ENCODE measurements at places on chromosomes 4 and X. TPM values are rescaled to one million over a fixed set of nuclear protein-coding genes. Genes with fewer than 3 reads are reported as not detected.

RBM3 gene
- total RNA-seq, result 182 TPM

NPNT gene
- total RNA-seq, result not detected

CCDC158 gene
- not detected for total RNA-seq

GAGE1 gene
- not detected for total RNA-seq

CXorf38 gene
- total RNA-seq, result 22.8 TPM

PABPC4L gene
- not detected for total RNA-seq

TIGD4 gene
- 0.35 TPM for total RNA-seq

DNA sequence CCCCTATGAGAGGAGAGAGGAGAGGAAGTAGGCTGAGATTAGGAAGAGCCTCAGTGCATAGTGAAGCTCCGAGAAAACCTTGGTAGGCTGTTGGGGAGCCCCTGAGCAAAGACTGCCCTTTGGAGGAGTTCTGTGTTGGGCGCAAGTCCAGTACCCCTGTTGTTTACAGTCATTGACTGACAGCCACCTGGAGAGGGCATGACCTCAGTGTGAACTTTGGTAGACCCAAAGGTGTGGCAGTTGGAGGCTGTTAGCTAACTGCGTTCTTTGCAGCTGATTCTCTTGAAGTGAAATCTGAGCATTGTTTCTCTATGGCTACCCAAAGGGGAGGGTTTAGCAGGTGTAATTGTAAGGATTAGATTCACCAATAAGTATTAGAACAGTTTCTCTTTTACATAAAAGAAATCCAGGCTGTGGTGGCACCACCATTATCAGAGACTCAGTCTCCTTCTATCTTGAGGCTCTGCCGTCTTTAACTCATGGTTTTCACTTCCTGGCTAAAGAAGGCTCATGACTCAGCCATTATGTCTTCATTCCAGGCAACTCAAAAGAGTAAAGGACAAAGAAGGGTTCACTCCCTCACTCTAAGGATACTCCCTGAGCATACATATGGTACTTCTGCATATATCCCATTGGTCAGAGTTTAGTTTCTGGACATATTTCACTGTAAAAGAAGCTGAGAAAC lies 33.4 kb downstream of the ANXA3 start:
- no peak overlapping the region for H3K27ac ChIP-seq
- H3K4me3 ChIP-seq, result no peak overlapping the region
- DNase-seq, result no peak
- peaks cover 16% of the 10 kb centered on the region for H3K27me3 ChIP-seq
- H3K4me1 ChIP-seq, result no peaks in the 10 kb centered on the region

DNA sequence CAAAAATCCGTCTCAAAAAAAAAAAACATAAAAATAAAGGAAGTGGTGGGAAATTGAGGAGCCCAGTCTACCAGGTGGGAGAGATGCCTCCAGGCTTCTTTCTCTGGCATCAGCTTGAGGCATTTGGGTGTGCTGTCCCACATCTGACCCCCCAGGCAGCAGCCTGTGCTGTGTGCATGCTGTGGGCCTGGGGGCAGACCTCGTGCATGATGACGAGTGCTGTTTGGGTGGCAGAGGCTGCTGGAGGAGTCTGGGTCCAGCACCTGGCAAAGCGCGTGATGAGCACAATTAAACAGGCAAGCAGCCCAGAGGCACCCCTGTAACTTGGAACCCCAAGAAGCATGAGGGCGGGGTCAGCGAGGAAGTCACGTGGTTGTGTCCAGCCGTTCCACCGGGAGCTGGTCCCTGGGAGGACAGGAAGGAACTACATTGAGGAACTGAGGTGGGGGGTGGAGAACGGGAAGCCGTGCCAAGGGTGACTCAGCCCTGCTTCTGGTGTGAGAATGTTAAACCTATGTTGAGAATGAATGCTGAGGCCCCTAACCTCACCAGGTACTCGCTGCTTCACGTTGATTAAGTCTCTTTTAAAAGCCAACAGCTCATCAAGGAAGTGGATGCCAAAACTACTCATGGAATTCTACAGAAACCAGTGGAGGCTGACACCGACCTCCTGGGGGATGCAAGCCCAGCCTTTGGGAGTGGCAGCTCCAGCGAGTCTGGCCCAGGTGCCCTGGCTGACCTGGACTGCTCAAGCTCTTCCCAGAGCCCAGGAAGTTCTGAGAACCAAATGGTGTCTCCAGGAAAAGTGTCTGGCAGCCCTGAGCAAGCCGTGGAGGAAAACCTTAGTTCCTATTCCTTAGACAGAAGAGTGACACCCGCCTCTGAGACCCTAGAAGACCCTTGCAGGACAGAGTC lies 6.1 kb downstream of the TACC3 start:
- peaks cover 81% of the 10 kb centered on the region for H3K4me1 ChIP-seq
- H3K4me3 ChIP-seq, result no peak overlapping the region
- H3K36me3 ChIP-seq, result peaks cover 91% of the 10 kb centered on the region
- DNase-seq, result no peak

DNA sequence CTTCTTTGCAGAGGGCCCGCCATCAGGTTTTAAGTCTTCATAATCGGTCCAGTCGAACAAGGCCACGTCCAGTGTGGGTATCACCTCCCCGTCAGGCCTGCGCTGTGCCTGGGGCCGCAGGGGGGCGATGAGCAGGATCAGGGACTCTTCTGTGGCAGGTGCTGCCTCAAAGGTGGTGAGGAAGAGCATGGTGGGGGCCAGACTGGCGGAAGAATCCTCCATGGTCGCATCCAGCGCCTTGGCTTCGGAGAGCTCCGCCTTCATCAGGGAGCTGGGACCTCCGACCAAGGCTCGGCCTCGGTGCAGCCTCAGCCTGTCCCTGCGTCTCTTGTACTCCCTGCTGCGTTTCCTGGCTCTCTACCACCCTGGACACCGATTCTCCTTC lies 17.5 kb downstream of the FAM9A start:
- no peak overlapping the region for H3K27ac ChIP-seq
- no peak for DNase-seq
- no peaks in the 10 kb centered on the region for H3K4me1 ChIP-seq
- H3K36me3 ChIP-seq, result no peaks in the 10 kb centered on the region
- no peaks in the 10 kb centered on the region for H3K27me3 ChIP-seq

DNA sequence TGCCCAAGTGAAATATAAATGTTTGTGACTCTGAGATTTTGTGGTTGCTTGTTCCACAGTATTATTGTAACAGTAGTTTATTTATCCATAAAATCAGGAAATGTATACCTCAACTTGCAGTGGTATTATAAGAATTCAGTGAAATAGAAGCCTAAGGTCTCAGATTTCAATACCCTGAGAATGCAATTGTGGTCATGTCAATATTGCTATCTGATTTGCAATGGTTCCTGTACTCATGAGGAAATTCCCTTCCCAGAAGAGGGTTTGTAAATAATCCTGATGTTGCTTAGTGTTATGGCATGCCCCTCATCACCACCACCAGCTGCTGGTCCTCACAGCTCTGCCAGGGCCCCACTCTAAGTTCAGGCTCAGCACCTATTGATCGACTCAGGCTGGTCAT lies 67.8 kb downstream of the SLC34A2 start:
- H3K36me3 ChIP-seq, result no peaks in the 10 kb centered on the region
- no peaks in the 10 kb centered on the region for H3K27me3 ChIP-seq
- no peak for DNase-seq
- H3K27ac ChIP-seq, result no peak overlapping the region
- H3K4me1 ChIP-seq, result no peaks in the 10 kb centered on the region
- no peak overlapping the region for H3K4me3 ChIP-seq

GRCh38 chr4:29336861-29337260 lies 1383.3 kb upstream of the PCDH7 start:
- H3K27ac ChIP-seq, result no peak overlapping the region
- H3K27me3 ChIP-seq, result no peaks in the 10 kb centered on the region
- no peak for DNase-seq
- no peaks in the 10 kb centered on the region for H3K4me1 ChIP-seq
- no peaks in the 10 kb centered on the region for H3K36me3 ChIP-seq

GRCh38 chr4:185597532-185598188 lies 62.4 kb upstream of the PDLIM3 start:
- H3K4me1 ChIP-seq, result no peaks in the 10 kb centered on the region
- H3K36me3 ChIP-seq, result no peaks in the 10 kb centered on the region
- no peak overlapping the region for H3K27ac ChIP-seq
- no peak overlapping the region for H3K4me3 ChIP-seq
- peak; percentile 65 for DNase-seq
- H3K27me3 ChIP-seq, result peaks cover 31% of the 10 kb centered on the region

DNA sequence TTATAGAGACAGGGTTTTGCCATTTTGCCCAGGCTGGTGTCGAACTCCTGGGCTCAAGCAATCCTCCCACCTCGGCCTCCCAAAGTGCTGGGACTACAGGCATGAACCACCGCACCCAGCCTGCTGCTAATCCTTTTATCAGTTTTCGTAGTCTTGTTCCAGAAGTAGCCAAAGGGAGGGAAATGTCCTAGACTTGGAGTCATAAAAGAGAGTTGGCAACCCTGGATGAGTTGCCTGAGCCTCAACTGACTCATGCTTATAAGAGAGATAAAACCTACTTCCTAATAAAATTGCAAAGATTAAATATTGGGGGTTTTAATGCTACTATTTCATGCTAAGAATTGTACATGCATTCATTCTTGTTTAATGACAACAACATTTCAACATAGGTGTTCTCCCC lies 44.3 kb downstream of the CD40LG start:
- H3K4me3 ChIP-seq, result no peak overlapping the region
- peaks cover 89% of the 10 kb centered on the region for H3K4me1 ChIP-seq
- no peaks in the 10 kb centered on the region for H3K27me3 ChIP-seq
- peak overlapping the region; percentile 87 for H3K27ac ChIP-seq
- peaks cover 45% of the 10 kb centered on the region for H3K36me3 ChIP-seq

DNA sequence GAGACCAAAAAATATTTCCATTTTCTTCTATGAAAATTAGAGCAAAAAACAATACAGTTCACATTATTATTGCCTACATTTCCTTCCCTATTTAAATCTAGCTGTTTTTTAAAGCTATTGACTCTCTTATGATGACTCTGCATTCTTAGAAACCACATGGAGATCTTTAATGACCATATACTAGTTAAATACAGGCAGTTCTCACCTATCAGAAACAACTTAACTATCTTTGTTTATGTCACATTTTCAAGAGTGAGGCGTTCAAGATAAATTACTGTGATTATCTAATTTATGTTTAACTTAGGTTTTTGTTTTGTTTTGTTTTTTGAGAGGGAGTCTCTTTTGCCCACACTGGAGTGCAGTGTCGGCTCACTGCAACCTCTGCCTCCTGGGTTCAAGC lies 3.0 kb downstream of the CISD2 start:
- H3K27ac ChIP-seq, result peak overlapping the region; percentile 34
- no peak for DNase-seq
- H3K4me3 ChIP-seq, result no peak overlapping the region
- H3K36me3 ChIP-seq, result peaks cover 55% of the 10 kb centered on the region
- H3K4me1 ChIP-seq, result peaks cover 46% of the 10 kb centered on the region

DNA sequence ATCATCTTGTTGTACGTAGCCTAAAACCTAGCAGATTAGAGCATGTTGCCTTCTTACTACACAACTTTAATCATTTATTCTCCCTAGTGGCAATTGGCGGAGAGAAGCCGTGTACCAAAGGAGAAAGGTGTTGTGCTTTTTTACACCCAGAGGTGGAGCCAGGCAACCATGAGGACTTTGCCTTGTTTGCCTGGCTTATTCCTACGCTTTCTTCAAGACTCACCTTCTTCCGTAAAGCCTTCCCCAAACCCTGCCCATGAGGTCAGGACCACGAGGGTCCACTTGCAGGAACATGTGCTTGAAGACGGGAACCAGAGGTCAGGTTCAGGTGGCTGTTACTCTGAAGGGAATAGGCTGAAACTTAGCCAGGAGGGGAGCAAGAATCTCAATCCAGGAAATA lies 290.5 kb downstream of the RAB28 start:
- H3K27me3 ChIP-seq, result no peaks in the 10 kb centered on the region
- no peaks in the 10 kb centered on the region for H3K4me1 ChIP-seq
- H3K4me3 ChIP-seq, result no peak overlapping the region
- H3K36me3 ChIP-seq, result no peaks in the 10 kb centered on the region

GRCh38 chrX:29477878-29478277 lies 737.5 kb upstream of the MAGEB2 start:
- no peaks in the 10 kb centered on the region for H3K4me1 ChIP-seq
- DNase-seq, result no peak
- no peaks in the 10 kb centered on the region for H3K36me3 ChIP-seq
- H3K4me3 ChIP-seq, result no peak overlapping the region
- no peak overlapping the region for H3K27ac ChIP-seq

DNA sequence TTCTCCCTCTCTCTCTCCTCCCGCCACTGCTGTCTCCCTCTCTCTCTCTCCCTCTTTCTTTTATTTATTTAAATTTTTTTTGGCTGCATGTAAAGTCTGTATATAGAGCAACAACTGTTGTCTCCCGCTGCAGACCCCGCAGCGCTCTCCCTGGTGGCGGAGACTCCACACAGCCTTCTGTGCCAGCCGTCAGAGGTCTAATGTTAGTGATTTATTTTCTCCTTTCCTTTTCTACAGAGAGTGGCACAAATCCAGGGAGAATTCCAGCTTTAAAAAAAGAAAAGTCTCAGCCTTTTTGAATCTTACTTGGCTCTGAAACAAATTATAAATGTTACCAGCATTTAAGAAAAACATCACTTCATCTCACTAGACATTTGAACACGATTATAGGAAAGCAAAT lies 106.2 kb downstream of the FAM9B start:
- no peak overlapping the region for H3K4me3 ChIP-seq
- no peaks in the 10 kb centered on the region for H3K4me1 ChIP-seq
- no peaks in the 10 kb centered on the region for H3K36me3 ChIP-seq
- H3K27ac ChIP-seq, result no peak overlapping the region

GRCh38 chrX:68922013-68922412 lies 93.2 kb downstream of the EFNB1 start:
- no peaks in the 10 kb centered on the region for H3K36me3 ChIP-seq
- H3K27ac ChIP-seq, result no peak overlapping the region
- DNase-seq, result no peak

- H3K4me1 ChIP-seq, result no peaks in the 10 kb centered on the region
- no peak overlapping the region for H3K27ac ChIP-seq
- DNase-seq, result no peak
- no peaks in the 10 kb centered on the region for H3K36me3 ChIP-seq
- H3K27me3 ChIP-seq, result no peaks in the 10 kb centered on the region
These were observed 14.3 kb downstream of the EPHA5 start for GRCh38 chr4:65656008-65656407.

- H3K27ac ChIP-seq, result no peak overlapping the region
- no peak for DNase-seq
- no peaks in the 10 kb centered on the region for H3K36me3 ChIP-seq
- no peaks in the 10 kb centered on the region for H3K4me1 ChIP-seq
- H3K4me3 ChIP-seq, result no peak overlapping the region
These were observed 31.2 kb upstream of the HGFAC start for GRCh38 chr4:3410401-3411135.

DNA sequence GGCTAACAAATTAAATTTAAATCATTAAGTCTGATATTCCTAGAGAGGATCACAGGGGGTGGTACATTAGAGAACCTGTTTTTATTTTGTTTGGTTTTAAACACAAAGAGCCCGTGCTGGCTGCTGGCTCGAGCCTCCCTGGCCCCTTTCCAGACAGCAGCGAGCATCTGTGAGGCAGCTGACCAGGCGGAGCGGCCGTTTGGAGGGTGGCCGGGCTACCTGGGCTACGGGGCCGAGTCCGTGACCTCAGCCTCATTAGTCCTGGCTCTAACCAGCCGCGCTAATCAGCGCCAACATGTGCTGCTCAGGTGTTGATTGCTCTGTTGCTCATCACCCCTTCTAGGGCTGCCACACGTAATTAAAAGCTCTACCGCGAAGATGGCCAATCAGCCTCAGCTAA lies 35.3 kb downstream of the DCTD start:
- no peak overlapping the region for H3K4me3 ChIP-seq
- no peaks in the 10 kb centered on the region for H3K4me1 ChIP-seq
- DNase-seq, result no peak
- H3K36me3 ChIP-seq, result peaks cover 41% of the 10 kb centered on the region

- no peak overlapping the region for H3K27ac ChIP-seq
- peaks cover 50% of the 10 kb centered on the region for H3K36me3 ChIP-seq
- DNase-seq, result no peak
- no peaks in the 10 kb centered on the region for H3K27me3 ChIP-seq
- no peak overlapping the region for H3K4me3 ChIP-seq
These were observed 45.6 kb downstream of the RFC1 start for GRCh38 chr4:39320381-39321115.

All from activated CD4-positive, alpha-beta memory T cell treated with anti-CD3 and anti-CD28 coated beads, Interleukin-2, amount 10 ng/mL, durations not matched to agents 7 days and 5 days (primary cell).